ENCODE measurements at places on chromosomes 7 and 10.

DNA sequence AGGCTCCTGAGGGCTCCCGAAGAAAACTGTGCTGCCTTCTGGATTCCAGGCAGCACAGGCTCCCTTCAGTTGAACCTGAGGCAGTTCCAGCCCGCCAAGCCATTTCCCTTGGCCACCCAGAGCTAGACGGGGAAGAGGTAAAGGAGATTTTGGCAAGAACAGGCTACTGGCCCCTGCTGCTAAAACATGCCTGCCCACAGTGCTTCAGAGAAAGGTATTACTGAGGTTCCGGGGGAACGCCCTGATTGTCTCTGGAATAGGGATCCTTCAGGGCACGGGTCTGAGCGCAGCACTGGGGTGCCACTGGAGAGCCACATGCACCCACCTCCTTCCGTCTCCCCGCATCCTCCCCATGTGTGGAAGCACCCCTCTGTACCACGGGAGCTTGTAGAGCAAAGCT lies 247.4 kb downstream of the BAMBI start:
- no peak for DNase-seq

DNA sequence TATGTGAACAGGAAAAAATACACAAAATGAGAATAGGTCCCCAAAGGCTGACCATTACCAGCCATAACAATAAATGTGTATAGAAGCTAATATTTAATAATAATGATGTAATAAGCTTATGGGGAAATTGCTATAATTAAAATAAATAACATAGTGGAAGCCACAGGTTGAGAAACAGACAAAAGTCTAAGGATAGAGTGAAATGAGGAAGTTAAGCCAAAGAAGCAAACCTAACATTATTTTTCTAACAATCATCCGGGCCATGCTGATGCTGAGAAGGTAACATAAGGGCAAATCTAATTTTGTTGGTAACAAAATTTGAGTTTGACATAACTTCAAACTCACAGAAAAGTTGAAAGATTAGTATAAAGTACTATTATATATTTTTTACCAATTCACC lies 115.9 kb downstream of the MICU1 start:
- DNase-seq, result peak; percentile 87

- peak; percentile 51 for DNase-seq
These were observed 32.3 kb downstream of the CCNY start for GRCh38 chr10:35368485-35369048.

GRCh38 chr10:72031706-72032105 lies 56.6 kb downstream of the SPOCK2 start:
- no peak for DNase-seq

- peak; percentile 74 for DNase-seq
These were observed 77.8 kb upstream of the KAT6B start for GRCh38 chr10:74748468-74749031.

Data from Kasumi-1 (cell line).